ENCODE measurements at places on chromosomes 1 and 21.

DNA sequence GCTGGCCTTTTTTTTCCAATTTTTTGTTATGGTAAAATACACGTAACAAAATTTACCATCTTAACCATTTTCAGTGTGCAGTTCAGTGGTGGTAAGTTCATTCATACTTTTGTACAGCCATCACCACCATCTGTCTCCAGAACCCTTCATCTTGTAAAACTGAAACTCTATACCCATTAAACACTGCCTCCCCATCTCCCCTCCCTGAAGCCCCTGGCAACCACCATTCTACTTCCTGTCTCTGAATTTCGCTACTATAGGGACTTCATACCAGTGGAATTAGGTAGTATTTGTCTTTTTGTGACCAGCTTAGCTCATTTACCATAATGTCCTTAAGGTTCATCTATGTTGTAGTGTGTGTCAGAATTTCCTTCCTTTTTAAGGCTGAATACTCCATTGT, 8.7 kb downstream of the PKNOX1 start:
- DNase-seq = no peak

DNA sequence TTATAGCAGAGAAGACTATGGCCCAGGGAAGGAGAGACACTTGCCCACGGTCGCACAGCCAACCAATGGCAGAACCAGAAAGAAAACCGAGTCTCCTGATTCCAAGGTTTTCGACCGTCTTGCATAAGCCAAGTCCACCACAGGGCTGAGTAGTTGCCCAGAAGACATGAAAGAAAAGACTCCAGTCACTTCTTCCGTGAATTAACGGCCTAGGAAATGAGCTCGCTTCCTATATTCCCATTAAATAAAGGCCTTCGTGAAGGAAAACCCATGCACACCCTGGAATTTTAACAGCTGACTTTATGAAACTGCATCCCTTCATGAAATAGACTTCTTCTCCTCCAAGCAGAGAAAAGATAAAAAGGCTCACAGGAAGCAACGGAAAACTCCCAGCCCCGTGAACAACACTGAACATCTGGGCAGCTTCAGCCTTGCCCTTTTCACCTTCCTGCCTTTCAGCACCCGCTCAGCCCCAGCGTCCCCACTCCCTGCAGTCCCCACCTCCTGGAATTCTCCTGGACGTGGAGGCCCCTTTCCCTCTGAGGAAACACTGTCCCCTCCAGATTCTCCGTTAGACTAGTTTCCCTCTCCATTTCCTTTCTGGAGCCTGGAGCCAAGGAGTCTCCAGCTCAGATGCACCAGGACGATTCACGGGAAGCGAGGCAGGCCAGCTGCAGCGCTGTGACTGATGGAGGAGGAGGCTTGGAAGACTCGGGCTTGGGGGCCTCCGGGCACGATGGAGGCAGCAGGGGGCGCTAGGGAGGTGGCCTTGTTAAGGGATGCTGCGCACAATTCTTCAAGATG, 2.7 kb upstream of the MYOC start:
- DNase-seq = peak; percentile 29

- no peak for DNase-seq
These were observed 1103.0 kb downstream of the PLA2G4A start for GRCh38 chr1:187931776-187932175.

DNA sequence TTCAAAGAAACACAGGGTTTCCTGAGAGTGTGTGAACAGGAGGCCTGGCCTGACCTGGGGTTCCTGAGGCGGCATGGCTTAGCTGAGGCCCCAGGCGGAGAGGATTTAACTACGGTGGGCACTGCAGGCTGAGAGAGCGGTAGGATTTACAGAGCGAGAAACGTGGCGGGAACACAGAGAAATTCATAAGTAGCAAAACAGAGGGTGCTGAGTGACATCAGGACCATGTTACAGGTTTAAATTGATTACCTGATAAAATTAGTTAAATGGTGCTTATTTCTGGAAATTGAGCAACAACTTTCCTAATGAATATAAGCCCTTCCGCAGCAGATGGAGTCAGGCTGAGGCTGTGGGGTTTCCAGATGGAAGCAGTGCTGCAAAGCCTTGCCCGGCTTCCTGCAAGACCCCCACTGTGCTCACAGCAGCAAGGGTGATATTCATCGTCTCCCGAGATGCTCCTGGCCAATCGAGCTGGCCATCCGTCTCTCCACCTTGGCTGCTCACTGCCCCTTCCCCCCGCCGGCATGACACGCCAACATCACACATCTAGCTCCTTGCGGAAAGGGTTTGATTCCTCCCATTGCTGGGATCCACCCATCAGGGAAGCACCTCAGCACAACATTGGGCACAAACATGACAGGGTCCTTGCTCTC, 69.4 kb upstream of the MORC3 start:
- no peak for DNase-seq

DNA sequence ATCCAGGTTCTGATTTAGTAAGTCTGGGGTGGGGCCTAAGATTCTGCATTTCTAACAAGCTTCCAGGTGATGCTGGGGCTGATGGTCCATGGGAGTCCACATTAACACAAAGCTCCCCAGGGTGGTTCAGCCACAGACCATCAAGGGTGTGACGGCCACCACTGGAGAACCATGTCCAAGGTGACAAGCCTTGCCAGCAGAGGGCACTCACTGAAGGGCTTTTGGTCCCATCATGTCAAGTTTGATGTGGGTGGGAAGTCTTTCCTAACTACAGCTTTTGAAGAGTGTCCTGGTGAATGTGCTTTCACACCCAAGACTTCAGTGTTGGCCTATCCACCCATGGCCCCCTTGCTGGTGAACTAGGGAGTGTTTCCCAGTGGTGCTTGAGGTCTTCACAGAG, 67.1 kb downstream of the UBE2T start:
- DNase-seq = no peak

GRCh38 chr1:114342376-114342775, 168.6 kb downstream of the TRIM33 start:
- no peak for DNase-seq

DNA sequence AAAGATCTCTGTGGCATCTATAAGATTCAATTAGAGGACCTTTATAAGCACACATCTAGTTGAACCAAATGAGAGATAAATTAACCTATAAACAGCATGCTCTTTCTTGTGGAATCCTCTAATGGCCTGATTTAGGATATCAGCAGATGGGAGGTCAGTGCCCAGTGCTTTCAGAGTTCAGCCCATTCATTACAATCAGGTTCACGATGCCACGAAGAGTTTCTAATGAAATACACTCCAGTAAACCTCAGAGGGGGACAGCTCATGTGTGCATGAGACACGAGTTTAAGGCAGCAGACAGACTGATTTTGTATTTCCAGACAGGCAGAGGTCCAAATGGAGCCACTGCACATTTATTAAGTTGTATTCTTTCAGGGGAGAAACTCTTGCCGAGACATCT, 544.4 kb upstream of the PKN2 start:
- DNase-seq = no peak

DNA sequence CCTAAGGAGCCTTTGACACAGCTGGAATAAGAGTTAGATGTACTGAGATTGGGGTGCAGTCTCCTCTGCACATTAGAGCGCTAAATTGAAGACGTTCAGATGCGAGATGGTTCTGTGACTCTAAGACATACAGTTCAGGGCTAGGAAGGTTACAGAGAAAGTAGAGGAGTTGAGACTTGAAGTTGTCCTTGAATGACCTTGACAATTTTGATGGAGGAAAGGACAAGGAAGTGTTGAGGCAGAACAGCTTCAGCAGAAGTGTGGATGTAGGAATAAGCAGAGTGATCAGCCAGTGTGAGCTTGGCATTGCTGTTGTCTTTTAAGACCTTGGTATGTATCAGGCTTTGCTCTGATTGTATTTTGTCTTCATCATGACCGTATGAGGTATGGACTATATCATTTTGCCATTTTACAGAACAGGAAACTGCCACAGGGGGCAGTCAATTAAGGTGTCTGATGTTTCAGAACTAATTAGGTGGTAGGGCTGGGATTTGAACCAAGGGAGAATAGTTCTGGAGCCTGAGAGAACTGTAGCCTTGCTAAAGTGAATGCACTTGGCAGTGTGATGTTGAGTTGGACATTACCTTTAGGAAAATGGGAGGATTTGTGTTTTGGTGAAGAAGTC, 9.2 kb downstream of the TTF2 start:
- no peak for DNase-seq

- no peak for DNase-seq
These were observed 303.5 kb downstream of the NTNG1 start for GRCh38 chr1:107444302-107444701.

GRCh38 chr1:225694151-225694603, 41.3 kb upstream of the ENAH start:
- DNase-seq = no peak

DNA sequence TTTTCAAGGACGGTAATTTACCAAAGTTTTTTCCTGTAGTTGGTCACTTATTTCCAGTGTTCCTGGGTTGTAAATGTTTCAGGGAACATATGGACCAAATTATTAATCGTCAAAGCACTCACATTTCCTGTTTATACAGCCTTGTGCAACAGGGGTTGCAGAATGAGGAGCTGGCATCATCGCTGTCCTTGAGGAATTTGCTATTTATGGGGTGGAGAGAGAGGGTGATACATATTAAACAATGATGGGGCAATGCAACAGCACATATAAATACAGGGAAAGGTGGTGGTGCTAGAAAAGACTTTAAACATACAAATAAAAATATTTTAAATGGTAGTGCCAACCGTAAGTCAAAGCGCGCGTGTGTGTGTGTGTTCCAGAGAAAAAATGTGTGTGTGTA, 369.8 kb downstream of the NPHP4 start:
- no peak for DNase-seq

- no peak for DNase-seq
These were observed 8.9 kb upstream of the KCNN3 start for GRCh38 chr1:154879038-154879421.

GRCh38 chr1:99565606-99566289, 80.2 kb upstream of the PALMD start:
- DNase-seq = no peak

DNA sequence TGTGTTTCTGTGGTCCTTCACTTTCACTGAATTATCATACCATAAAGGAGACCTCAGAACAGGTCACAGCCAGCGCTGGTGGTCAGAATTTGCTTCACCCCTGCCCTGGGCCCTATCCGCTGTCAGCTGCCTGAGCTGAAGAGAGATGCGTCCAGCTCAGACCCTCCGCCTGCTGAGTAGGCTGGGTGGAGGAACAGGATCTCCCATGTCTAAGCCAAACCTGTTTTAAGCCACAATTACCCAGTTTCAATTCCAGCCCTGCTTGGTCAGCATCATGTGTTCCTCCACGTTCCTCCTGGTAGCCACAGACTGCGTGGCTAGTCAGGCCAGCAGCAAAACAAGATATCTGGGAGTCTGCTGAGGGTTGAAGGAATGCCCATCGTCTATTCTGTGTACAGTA, 13.5 kb upstream of the BGLAP start:
- no peak for DNase-seq

- DNase-seq = no peak
These were observed 44.9 kb downstream of the ACOT7 start for GRCh38 chr1:6348511-6349191.
